Ureter (tissue), 1 donor: ENCODE measurements at places on chromosomes 5 and 9.

DNA sequence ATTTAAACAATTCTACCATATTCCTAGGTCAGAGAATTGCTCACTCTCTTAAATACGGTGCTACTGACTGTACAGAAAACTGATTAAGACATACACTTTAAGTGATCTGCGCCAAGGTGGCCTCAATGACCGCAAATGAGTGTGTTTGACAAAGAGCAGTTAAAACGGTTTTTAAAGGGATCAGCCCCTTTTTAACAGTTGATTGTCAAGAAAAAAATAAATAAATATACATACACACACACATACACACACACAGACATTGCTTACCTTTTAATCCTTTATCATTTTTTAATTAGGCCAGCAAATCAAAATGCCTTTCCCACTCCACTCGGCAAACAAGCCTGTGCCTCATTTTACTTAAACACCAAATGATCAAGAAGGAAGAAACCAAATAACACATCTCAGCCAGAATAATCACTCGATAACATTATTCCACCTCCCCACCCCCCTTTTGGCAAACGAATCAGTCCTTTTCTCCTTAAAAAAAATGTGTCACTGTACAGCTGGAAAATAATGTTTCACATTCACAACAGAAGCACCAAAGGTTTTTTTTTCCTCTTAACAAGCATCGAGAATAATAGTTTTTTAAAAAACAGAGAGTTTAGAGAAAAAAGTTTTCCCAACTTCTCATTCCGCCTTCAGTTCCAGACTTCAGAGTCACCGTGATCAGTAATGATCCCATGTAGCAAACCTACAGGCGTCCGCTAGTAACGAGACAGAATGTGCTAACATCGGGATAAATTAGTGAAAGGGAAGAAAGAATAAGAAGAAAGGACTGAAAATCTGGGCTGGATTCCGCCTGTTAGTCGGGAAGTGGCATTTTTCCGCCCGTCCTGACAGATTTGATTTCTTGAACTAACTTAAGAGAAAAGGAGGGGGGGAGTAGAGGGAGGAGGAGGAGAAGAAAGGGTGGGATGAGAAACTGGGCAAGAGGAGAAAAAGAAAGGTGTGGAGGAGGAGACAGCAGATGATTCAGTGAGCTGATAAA, at the start of gene ZNF608:
Gene ZNF608, minus strand, starts transcription at position 712 of the 988 bp plus-strand sequence. CDS start 1,650 bp downstream, outside the sequence.
- peak; percentile 49 for DNase-seq

DNA sequence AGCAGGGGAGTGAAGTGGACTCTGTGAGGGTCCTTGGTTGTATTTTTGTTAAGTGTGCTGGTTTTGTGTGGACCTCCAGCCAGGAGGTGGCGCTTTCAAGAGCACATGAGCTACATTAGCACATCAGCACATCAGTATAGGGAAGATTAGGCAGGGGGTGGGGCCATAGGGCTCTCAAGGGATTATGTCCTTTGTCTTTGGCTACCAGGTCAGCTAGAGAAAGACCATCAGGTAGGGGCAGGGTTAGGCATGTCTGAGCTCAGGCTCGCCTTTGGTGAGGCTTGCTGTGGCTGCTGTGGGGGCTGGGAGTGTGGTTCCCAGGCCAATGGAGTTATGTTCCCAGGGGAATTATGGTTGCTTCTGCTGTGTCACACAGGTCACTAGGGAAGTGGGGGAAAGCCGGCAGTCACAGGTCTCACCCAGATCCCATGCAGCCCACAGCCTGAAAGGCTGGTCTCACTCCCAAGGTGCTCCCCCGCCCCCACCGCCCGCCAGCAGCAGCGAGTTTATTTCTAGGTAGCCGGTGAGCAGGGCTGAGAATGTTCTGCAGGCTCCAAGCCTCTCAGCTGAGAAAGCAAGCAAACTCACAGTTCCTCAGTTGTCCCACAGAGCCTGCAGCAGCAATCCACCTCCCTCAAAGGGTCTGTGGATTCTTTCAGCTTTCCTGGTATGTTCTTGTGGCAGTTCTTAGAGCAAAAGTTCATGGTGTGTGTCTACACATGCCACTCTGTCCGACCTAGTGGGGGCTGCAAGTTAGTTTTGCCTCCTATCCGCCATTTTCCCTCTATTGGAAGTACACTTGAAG, 13.7 kb downstream of the OR1J1 start:
- DNase-seq: no peak

GRCh38 chr9:83509402-83509801, 28.8 kb downstream of the FRMD3 start:
- DNase-seq: no peak

GRCh38 chr9:114503009-114503408, 2.3 kb downstream of the WHRN start:
- DNase-seq: no peak

GRCh38 chr5:142981886-142982820, 212.0 kb downstream of the ARHGAP26 start:
- DNase-seq: peak; percentile 79

- DNase-seq: peak; percentile 26
Observed at GRCh38 chr5:560792-561166, 36.5 kb upstream of the SLC9A3 start.

DNA sequence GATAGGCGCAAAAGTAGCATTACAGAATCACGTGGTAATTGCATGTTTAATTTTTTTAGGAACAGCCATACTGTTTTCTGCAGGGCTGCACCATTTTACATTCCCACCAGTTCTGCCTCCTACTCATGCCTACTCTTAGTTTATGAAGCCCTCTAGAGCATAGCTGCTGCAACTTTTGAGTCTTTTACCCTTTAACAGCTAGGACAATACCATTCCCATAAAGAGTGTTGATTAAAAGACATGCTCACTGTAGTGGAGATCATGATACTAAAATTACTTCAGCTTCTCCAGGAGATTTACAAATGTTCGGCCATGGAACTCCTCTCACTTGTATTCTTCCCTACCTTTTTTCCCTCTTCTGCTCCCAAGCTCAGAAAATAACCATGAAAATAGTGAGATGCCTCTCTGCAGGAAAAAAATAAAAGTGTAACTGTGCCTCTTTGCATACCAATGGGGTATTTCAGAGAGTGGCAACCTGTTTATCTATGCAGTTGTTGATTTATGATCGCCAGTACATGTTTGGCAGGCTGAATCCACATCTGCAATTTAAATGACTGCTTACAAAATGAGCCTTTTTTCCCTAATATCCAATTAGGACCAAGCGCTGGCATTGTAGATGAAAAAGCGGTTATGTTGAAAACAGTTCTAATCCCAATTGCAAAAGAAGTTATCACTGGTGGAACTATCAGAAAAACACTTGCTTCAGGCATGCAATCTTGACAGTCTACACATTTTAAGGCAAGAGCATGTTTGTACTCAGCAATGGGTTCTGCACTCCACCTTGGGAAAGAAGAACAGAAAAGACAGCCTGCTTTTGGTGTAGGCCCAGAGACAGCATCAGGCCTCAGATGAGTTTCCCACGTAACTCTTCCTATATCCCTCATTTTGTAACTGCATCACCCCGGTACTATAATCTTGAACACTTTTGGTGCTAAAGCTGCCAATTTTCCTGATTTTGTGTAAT, 131.1 kb downstream of the ADAMTSL1 start:
- DNase-seq: no peak

DNA sequence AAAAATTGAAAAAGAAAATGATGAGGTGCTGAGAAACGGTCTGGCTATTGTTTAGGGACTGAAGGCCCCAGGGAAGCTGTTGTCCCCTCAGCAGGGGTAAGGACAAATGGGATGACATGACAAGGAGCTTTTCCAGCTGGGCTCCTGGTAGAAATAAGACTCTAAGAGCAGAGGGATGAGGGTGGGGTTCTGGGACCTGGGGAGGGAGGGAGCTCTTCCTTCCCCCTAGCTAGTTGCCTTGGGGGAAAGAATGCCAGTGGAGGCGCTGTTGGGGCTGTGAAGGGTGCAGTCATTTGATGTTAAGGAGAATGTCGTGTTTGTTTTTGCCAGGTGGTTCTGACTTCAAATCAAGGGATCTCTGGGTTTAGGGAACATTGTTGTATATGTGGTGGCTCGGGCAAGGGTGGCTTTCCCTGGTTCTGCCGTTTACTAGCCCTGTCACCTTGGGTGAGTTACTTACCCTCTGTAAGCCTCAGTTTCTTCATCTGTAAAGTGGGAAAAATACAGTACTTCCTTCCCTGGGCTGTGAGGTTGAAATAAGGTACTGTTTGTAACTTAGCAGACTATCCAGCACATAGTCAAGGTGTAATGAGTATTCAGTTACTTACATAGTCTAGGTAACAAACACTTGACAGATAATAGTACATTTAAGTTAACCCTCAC, 47.8 kb downstream of the WWC1 start:
- DNase-seq: no peak
